ENCODE measurements at places on chromosomes 2 and 18.
A peak's percentile ranks its signal among the peaks of the same experiment; 100 is the strongest.

DNA sequence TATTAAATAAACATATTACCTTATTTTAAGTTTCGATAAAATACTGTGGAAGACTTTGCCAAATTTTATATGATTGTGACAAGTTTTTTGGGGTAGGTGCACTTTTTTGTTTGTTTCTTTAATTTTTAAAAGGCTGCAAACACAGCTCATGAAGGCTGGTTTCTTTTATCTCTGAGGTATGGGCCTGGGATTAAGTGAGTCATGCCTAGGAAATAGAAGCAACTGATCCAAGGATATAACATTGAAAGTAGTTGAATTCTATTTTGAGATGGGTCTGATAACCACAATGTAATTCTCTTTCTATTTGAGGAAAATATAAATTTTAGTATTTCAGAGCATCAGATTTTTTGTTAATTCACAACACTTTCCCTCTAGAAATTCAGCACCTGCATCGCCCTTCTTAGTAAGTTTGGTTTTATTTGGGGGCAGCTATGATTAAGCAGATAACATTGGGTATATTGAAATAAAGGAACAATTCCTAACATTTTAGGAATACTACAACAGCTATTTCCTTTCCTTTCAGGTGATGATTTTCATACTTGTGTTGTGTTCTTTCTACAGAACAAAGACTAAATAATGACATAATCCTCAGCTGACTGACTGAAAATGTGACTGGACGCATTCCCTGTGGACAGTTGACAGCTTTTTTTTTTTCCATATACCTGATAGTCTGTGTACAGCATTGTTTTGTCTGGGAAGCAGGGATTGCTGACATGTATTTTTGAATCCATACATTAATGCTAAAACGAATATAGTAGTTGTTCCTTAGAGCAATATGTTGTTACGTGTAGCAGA, 16.8 kb downstream of the RBM45 start:
- DNase-seq: no peak

DNA sequence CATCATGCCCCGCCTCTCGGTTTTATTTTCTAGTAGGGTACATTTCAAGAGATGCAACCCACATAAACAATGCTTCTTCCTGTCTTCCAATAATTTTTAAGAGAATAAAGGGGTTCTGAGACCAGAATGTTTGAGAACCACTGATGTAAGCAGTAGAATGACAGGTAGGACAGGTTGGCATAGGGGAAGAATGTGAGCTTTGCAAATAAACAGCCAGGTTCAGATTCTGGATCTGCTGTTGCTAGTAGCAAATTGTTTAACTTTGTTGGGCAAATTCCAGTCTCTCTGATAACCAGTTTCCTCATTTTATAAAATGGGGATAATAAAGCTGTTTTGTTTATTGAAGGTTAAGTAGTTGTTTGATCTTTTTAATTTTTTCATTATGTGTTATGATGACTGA, 32.8 kb downstream of the SOCS6 start:
- DNase-seq: no peak

DNA sequence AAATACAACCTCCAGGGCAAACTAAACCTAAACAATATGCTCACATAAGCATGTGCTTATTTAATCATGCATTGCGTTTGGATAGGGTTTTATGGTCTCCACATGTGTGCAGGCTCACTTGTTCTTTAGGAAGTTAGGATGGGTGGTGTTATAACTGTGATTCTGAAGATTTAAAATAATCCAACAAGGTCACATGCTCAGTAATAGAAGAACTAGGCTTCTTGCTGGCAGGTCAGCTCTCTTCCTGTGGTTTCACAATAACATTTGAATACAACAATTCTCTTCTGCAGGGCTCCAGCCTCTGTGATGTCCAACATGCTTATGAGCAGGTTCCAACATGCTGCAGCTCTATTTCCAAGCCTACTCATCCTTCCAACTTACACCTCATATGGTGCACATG, 84.0 kb downstream of the MYL12B start:
- DNase-seq: no peak

DNA sequence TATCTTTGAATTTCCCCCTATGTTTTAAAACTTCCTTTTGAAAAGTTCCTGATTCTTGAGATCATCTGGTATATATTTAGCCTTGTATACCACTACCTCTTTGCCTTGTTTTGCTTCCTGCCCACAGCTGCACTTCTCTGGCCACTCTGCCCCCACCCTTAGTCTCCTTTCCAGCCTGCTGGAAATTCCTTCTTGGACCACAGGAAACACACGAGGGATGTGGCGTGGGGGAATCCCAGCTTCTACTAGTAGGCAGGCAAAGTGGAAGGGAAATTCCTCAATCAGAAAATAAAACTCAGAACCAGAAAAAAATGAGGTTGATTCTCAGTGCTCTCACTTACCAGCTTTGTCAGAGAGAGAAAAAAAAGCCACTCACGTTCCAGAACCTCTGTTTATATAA, 13.4 kb downstream of the IL18RAP start:
- no peak for DNase-seq

DNA sequence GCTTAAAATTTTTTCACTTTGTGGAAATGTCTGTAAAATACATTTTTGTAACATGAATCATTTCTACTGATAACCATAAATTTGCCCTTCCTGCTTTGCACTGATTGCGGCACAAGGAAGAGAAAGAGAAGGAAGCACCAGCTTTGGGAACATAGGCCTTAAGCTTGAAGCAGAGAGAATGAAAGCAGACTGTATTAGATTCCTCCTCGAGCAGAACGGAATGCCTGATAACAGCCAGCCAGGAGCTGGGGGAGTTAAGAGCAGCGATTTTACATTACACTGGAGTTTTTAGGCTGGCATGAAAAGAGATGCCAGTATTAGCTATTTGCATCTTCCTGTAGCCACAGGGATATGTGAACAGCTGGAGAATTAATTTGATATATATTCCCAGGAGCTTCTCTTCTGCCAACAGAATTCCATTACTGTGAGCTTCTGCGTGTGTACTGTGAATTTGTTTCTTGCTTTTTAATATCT, 33.5 kb downstream of the CRIM1 start:
- no peak for DNase-seq

- DNase-seq: no peak
Observed at GRCh38 chr2:16678964-16679363, 13.3 kb upstream of the CYRIA start.

- DNase-seq: no peak
Observed at GRCh38 chr18:63892566-63892965, 5.1 kb downstream of the SERPINB2 start.

DNA sequence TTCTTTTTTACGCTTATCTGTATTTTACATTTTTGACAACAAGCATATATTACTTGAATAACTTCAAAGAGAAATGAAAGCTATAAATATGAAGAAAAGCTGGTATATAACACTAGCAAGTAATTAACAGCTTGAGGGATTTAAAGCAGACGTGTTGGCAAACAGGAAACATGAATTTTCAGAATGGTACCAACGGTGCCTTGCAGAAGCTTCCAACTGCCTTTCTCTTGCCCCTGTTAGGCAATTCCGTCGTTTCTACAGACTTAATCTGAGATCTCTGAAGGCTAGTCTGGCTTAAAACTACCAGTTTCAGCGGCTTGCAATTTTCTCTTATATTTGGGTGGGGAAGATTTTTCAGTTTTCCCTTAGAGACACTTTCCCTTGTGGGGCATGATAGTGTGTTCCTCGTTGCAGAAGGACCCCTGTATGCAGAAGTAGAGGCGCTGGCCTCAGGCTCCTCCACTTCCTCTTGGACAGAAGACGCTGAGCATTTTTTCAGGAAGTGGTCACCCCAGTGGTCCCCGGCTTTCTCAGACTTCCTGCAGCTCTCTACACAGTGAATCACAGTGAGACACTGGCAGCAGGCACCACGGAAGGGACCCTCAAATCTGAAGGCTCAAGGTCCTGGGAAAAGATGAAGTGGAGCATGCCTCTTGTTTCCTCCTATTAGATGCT, 56.2 kb upstream of the SLC16A14 start:
- DNase-seq: no peak

DNA sequence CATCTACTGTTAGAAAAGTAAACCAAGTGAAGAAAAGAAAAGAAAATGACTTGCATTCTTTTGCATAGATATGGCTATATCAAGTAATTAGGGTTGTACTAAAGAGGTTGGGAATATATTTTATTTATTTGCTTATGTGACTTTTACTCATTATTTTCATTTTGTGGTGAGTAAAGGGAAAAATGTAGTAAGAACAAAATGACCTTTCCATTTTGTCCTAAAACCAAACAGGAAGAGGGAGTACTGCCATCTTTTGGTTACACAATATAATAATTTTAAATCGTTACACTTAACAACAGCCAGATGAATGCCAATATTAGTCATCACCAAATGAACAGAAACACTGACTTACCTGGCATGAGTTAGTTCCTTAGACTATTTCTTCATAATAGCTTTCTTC, 47.3 kb upstream of the NDUFV2 start:
- DNase-seq: peak; percentile 69

- DNase-seq: no peak
Observed at GRCh38 chr18:77112747-77113092, 19.9 kb downstream of the MBP start.

- peak; percentile 14 for DNase-seq
Observed at GRCh38 chr2:197803033-197803444, 1.4 kb upstream of the PLCL1 start.

- peak; percentile 45 for DNase-seq
Observed at GRCh38 chr2:31138037-31138962, at the start of gene GALNT14. TSS of gene GALNT14 (minus strand) at chr2:31138440. CDS start at chr2:31138086, 354 bp downstream.

DNA sequence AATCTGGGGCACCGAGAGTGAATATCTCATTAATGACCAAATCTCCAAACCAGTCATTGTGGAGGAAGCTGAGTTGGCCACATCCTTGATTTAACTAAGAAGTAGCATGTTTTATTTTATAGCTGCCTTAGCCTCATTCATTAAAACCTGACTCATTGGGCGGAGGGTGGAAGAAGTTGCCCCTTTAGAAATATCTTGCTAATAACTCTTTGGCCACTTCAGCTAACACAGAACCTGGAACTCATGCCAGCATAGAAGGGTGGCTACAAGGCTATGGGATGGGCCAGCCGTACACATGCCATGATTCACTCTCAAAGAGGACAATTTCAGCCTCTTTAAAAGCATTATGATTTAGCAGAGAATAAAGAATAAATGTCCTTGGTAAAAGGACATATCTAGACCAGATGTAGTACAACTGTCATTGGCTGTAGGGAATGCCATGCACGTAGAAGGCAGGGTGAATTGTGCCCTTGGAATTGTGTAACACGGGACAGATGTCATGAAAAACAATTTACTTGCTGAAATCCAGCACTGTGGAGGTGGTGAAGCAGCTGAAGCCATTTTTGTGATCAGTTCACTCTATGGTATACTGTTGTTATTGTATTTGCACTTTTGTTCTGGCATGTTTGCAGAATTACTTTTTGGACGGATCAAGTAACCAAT, 330.0 kb downstream of the PLCL1 start:
- no peak for DNase-seq

- no peak for DNase-seq
Observed at GRCh38 chr18:9417073-9417851, 58.1 kb upstream of the RALBP1 start.

GRCh38 chr2:76268902-76269620, 558.3 kb upstream of the GCFC2 start:
- no peak for DNase-seq
